ENCODE measurements at places on chromosomes 13 and 19.

DNA sequence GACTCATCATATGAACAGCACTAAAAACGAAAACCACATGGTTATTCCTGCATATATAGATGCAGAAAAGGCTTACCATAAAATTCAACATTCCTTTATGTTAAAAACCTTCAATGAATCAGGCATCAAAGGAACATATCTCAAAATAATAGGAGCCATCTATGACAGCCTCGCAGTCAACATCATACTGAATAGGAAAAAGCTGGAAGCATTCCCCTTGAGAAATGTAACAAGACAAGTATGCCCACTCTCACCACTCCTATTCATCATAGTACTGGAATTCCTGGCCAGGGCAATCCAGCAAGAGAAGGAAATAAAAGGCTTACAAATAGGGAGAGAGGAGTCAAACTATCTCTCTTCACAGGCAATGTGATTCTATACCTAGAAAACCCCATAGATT lies 179.6 kb upstream of the HTR2A start:
- DNase-seq, result no peak

DNA sequence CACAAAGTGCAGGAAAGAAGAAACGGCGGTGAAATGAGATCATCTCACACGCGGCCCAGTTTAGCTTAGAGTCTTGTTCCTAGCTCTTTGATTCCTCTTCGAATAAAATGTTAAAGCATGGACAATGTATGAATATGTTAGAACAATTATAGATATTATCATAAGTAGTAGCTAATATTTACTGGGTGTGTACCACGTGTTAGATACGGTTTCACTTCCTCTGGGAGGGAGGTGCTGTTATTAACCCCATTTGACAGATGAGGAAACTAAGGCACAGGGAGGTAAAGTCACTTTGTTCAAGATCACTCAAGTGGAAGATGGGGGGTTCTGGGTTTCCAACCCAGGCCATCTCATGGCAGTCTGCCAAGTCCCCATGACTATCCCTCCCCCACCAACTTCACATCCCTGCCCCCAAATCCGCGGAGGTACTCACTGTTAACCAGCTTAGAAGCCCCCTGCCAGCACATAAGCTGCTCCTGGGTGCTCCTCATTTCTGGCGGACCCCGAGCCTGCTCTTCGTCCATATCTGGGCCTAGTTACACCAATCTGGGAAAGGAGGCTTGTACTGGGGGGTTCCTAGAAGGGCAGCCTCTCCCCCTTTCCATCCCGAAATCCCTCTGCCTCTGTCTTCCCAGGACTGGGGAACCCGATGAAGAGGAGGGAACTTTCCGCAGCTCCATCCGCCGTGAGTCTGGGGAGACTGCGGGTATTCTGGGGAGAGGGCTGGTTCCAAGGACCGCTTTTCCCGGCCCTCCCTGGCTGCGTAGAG lies 1.0 kb upstream of the FXYD7 start:
- no peak for DNase-seq

DNA sequence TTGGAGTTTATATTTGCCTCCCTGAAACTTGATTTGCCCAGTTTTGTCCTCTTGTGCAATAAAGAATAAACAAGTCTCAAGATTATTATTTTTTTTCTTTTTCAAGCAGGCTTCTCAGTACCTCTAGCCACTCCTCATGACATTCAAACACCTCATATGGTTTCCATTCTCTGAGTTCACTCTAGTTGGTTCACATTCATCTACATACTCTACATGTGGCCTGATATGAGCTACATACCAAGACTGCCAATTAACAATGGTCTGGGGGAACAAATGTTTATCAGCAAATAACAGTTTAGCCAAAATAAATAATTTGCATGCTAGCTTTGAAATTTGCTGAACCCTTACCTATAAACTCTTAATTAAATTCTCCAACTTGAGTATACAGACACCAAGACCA lies 22.5 kb downstream of the KCNRG start:
- no peak for DNase-seq

GRCh38 chr19:54420383-54421168 lies 5.3 kb downstream of the TTYH1 start:
- DNase-seq, result no peak

- DNase-seq, result no peak
Observed at GRCh38 chr13:82467626-82468025, 1414.6 kb downstream of the SLITRK1 start.

- DNase-seq, result no peak
Observed at GRCh38 chr19:1014161-1015060, 6.5 kb downstream of the TMEM259 start.

- peak; percentile 24 for DNase-seq
Observed at GRCh38 chr19:32224371-32225244, 120.8 kb upstream of the ZNF507 start.

DNA sequence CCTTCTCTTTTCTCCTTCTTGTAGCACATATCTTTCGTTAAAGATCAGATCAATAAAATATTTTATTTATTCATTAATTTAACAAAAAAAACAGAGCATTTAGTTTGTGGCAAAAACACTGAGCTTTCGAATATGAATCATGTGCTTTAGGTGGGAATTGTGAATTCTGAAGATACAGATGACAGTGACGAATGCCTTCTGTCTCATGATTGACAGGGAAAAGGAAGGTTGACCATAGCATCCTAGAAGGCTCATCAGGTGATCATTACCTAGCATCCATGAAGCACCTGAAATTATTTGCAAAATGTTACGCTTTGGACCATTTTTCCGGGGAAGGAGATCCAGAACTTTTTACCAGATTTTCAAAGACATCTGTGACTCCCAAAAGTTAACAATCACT lies 3.8 kb downstream of the ARL11 start:
- no peak for DNase-seq

GRCh38 chr13:25116044-25116443 lies 20.1 kb downstream of the PABPC3 start:
- no peak for DNase-seq

- no peak for DNase-seq
Observed at GRCh38 chr13:40477623-40478608, 188.5 kb downstream of the FOXO1 start.

DNA sequence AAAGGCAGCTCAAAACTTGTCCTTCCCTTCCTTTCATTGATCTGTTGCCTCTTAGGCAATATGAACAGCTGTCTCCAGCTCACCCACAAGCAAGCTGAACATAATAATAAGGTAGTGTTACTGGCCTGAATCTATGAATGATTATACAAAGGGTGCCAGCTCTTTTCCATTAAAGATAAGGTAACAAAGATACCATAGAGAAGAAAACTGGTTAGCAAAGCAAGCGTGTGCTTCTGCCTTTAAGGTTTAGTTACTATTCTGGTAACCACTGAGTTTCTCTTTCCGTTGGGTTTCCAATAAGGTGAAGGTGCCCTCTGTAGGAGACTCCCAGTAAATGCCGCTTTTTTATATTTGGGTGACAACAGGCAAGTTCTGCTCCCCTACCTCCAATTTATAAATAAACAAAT lies 12.1 kb upstream of the DACH1 start:
- DNase-seq, result no peak

DNA sequence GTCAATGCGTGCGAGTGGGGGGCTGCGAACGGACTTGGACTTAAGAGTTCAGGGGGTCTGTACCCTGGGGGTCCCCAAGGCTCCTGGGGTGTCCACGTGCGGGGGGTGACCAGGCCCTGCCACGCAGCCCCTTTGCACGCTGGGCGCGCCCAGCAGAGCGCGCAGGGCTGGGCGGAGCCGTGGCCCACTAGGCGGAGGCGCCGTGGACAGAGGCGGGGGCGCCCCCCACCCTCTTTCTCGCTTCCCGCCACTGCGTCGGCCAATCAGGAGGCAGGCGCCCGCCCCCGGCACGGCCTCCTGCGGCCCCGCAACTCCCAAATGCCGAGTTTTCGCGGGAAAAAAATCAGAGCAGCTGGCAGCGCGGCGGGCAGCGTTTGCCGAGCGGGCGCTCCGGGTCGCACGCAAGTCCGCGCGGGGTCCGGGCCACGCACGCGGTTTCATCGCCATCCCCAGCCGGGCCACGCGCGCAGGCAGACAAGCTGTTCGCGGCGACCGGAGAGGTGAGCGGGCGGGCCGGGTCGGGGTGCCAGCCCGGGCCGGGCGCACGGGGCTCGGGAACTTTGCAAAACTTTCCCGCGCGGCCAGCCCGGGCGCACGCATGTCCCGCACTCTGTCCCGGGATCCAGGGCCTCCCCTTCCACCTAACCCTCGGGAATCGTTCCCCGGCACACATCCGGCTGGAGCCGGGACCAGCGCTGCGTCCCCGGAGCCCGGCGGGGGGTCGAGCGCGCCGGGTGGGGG lies at the start of gene UHRF1:
Gene UHRF1, plus strand, starts transcription at position 346 of the 741 bp plus-strand sequence. CDS start 1,385 bp downstream, outside the sequence.
- peak; percentile 78 for DNase-seq

DNA sequence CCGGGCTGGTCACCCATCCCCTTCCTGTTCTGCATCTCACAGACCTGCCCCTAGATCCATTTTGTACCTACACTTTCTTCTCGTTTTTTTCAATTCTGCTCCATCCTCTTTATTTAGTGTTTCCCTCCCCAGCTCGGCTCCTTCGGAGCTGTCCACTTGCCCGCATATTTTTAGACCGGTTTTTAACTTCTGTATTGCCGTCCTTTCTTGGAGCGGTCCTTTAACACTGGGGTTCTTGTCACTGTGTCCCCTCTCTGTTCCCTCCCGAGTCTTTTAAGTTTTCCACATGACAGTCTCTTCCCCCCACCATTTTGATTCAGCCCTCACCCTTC lies 1.7 kb downstream of the ARHGAP35 start:
- no peak for DNase-seq

DNA sequence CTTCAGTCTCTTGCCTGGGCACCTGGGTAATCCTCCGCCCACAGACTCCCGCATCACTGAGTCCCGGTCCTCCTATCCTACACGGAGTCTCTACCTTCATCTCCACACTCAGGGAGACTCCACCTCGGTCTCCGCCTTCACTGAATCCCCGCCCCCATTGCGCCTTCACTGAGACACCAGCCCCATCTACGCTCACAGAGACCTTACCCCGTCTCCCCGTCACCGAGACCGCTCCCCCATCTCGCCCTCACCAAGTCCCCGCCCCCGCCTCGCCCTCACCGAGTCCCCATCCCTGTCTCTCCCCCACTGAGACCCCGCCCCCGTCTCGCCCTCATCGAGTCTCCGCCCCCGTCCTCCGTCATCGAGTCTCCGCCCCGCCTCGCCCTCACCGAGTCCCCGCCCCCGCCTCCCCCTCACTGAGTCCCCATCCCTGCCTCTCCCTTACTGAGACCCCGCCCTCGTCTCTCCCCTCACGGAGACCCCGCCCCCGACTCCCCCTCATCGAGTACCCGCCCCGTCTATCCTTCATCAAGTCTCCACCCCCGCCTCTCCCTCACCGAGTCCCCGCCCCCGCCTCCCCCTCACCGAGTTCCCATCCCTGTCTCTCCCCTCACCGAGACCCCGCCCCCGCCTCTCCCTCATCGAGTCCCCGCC lies 23.1 kb upstream of the ZNF846 start:
- peak; percentile 90 for DNase-seq

- DNase-seq, result no peak
Observed at GRCh38 chr13:74205313-74205690, 71.1 kb upstream of the KLF12 start.

GRCh38 chr19:28500982-28501630 lies 711.8 kb downstream of the UQCRFS1 start:
- DNase-seq, result no peak

- no peak for DNase-seq
Observed at GRCh38 chr13:103716718-103717117, 650.5 kb upstream of the SLC10A2 start.

Data from stimulated activated CD4-positive, alpha-beta T cell treated with anti-CD3 and anti-CD28 coated beads, Interleukin-12 subunit alpha, Interleukin-12 subunit beta, amount 100 ng/mL, for 24 hours (primary cell).